HFFc6 (cell line): ENCODE measurements at places on chromosomes 3 and 15. TPM values are rescaled to one million over a fixed set of nuclear protein-coding genes. Genes with fewer than 3 reads are reported as not detected.

DNA sequence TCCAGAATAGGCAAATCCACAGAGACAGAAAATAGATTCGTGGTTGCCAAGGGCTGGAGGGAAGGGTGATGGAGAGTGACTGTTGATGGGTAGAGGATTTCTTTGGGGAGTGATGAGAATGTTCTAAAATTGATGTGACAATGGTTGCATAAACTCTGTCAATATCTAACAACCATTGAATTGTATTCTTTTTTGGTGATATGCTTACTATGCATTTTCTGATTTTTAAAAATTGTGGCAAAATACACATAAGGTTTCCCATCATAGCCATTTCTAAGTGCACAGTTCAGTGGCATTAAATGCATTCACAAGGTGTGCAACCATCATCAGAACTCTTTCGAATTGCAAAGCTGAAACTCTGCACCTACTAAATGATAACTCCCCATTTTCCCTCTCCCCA lies 44.2 kb upstream of the C3orf70 start:
- no peak for DNase-seq

GRCh38 chr3:71513081-71513480 lies 70.4 kb downstream of the FOXP1 start:
- no peak for DNase-seq

DNA sequence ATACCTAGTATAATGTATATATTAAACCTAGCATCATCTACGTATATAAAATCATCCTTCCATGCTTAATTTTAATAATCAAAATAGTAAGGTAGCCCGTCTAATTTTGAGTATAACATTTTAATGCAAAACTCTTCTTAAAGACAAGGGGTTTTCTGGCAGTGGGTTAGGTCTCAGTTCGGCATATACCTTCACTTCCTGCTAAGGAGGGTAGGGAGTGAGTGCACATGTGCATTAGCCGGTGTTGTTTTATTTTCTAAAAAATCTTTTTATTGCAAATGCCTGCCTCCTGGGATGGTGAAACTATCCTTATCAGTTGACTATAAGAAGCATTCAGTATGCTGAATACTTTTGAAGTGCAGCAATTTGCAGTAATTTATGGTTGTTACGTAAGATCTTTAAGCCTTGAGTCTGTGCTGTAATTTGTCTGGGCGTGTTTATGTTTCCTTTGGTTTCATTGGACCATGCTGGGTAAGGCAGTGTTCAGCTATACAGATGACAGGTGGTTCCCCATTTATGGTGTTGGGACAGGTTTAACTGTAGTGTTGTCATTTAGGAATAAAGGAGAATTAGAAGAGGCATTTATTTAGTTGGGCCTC lies 11.7 kb downstream of the ARHGEF26 start:
- no peak for DNase-seq

ACOX2 gene
- total RNA-seq: 8.8 to 17.0 TPM (median 13.6 TPM) in 3 replicates

DNA sequence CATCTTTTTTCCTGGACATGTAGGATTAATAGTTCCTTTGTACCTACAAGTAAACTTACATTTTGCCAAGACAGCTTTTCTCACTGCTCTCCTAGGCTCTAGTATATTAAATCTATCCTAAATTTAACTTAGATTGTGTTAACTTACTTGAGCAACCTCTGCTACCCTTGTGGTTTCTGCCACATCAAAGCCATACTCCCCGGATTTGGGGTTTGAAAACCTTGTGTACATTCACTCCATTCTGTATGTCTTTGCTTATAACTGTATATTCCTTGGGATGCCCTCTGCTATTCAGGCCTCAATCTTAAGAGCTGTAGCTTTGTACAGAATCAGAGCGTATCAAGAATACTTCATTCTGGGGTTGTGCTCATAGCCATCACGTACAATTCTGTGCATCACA lies 60.4 kb downstream of the ARIH1 start:
- DNase-seq: no peak

TLNRD1 gene
- total RNA-seq: 7.8 to 12.4 TPM (median 10.0 TPM) in 3 replicates

SEC11A gene
- 225 to 230 TPM (median 229 TPM) in 3 replicates for total RNA-seq

DNA sequence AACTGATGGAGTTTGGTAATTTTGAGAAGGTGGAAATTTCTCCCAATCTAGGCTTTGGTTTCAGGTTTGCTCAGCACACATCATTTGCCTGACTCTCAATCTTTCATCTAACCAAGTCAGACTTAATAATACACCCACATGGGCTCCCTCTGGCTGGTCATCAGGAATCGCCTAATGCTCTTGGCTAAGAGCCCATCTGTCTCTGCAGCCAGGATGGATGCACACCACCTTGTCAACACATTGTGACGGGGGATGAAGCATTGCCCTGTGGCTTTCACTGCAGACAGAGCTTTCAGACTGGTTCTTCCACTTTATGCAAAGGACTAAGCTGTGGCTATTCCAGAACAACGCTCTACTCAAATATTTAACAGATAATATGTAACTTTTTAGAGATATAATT lies 3.0 kb upstream of the HDGFL3 start:
- no peak for DNase-seq

DNA sequence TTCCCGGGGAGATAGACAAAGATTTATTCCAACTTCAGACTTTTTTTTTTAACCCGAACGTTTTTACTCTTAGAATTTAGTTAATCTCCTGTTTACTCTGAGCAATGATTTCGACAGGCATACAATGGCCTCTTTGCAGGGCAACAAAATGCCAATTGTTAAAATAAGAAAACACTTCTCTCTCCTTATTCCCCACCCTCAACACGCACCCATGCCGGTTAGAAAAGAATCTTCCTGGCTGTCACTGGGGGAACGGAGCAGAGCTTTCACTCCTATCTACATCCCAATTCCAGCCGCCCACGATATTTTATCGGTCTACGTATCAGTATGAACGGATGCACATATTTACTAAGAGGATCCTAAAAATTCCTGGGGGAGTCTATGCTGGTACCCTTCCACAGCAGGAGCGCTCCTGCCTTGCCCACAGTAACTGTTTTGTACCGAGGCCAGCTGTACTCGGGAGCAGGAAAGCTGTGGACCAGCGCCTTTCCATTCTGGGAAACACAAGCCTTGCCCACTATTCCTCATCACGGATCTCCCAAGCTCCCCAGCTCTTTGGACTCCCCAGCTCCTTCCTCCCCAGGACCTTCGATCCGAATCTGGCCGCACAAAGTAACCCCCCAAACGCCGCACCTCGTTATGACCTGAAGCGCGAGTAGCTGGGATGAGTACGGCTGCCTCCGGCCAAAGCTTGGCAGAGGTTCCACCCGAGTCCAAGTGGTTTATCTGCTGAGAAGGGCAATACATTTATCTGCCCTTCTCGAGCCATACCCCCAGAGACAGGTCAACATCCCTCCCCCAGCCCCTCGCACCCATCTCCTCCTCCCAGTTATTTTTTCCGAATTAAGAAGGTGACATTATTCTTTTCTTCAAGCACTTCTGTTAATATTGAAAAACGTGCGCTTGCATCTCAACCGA lies 2.2 kb upstream of the FOXB1 start:
- DNase-seq: no peak

TMEM108 gene
- total RNA-seq: not detected in 3 replicates

GRCh38 chr3:62065985-62066693 lies 307.2 kb downstream of the FEZF2 start:
- DNase-seq: peak; percentile 42

DNA sequence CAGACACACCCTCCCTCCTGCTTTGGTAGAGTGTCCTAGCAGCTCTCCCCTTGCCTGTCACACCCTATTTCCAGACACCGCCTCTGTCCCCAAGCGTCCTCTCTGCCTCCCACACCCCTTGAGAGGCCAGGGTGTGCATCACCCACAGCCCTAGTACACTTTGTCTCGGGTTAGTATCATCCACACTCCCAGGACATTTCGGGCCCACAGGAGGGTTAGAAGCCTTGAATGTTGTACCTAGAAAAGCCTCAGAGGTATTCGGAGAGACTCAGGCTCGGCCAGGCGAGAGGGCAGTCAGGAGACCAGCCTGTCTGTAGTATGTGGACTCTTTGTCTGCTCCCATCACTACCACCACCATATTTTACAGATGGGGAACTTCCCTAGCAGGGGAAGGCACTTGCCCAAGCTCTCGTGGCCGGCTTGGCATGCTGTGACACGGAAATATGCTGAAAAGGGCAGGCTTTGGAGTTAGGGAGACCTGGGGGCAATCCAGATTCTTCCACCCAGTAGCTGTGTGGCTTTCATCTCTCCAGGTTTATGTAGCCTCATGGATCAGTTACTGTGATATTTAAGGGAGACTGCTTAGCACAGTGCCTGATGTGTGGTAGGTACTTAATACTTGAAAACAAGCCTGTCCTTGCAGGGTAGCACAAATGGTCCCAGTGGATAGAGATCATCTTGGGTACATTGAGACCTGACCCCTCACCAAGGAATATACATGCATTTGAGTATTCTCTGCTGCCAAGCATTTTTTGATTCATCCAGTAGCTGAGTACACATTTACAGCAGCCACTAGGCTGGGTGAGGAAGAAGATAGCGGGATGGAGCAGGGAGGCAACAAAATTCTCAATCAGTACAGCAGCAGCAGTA lies 1.4 kb downstream of the TMEM43 start:
- DNase-seq: no peak

DNA sequence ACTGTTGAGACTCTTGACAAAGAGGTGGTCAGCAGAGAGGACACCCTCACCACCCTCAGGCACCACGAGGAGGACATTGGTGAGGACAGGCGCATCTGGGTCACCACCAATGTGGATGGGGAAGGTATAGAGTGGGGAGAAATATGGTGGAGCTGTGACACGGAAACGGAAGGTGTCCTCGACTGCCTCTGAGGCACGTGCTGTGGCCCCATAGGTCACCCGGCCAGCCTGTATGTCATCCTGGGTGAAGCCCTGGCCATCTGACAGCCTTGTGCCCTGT lies 24.4 kb downstream of the CSPG4 start:
- DNase-seq: no peak

MKRN2OS gene
- not detected in 3 replicates for total RNA-seq

- no peak for DNase-seq
Measured at GRCh38 chr3:177475356-177475665, 278.0 kb upstream of the TBL1XR1 start.

DNA sequence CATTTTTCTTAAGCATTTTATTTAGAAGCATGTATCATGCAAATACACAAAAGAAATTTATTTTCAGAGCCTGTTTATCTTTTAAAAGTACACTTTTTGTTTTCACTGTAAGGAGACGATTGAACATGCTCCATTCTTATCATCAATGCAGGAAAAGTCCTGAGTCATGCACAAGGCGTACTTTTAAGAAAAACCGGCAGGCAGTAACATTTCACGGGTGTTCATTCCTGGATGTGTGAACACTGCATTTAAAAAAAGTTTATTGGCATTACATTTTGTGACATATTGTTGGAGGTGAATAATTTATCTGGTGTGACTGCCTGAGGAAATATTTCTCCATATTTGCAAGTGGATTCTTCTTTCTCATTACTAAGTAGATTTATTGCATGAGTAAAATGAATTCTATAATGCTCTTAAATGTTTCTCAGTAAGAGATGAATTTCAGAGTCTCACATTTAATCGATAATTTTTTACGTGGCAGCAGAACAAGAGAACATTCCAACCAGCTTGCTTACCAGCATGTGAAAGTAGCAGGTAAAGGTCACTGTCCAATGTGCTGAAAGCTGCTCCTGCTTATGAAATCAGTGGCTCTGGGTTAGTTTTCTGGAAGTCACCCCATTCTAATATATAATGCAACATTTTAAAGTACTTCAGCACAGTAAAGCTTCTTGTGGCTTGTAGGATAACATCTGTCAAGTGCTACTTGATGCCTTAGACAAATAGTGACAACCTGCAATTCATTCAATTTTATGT lies 87.0 kb downstream of the SV2B start:
- DNase-seq: no peak

DNA sequence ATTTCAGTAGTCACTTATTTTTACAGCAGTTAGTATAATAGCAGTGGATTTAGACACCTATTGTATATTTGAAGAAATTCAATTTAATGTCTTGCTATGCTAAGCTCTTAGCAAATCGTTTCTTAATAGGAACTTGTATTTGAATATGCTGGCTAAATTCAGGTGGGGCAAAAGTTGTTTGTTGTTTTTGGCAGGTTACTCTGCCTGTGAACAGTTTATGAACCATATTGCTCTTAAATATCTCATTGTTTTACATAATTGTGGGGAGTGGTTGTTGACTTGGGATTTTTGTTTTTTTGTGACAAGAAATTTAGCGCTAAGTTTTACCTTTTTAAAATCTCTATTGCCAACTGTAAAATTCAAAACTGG lies 43.4 kb downstream of the NR2C2 start:
- DNase-seq: no peak

- peak; percentile 75 for DNase-seq
Measured at GRCh38 chr15:29668120-29668602, 154.1 kb downstream of the TJP1 start.

DNA sequence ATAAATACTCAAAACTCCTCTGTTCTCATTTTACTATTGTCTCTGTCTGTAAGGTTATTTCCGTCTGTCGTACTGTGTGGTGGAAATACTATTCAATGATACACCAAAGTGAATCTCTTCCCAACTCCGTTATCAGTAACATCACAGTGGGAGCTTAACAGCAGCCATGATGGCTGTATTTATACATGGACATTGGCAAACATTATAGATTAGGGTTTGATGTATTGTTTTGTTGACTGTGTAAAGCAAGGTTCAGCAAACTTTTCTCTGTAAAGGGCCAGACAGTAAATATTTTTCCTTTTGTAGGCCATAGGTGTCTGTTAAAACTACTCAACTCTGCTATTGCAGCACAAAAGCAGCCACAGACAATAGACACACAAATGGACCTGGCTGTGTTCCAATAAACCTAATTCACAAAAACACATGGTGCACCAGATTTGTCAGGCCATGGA lies 23.2 kb downstream of the LIPC start:
- no peak for DNase-seq

- no peak for DNase-seq
Measured at GRCh38 chr3:47747558-47747957, 34.1 kb downstream of the SMARCC1 start.

ONECUT1 gene
- 0.17 TPM in 1 of 2 replicates, not detected in the other for total RNA-seq

GRCh38 chr15:50151476-50151875 lies 30.5 kb upstream of the SLC27A2 start:
- DNase-seq: no peak

GRCh38 chr3:45667569-45667934 lies 21.6 kb upstream of the SACM1L start:
- DNase-seq: no peak

DNA sequence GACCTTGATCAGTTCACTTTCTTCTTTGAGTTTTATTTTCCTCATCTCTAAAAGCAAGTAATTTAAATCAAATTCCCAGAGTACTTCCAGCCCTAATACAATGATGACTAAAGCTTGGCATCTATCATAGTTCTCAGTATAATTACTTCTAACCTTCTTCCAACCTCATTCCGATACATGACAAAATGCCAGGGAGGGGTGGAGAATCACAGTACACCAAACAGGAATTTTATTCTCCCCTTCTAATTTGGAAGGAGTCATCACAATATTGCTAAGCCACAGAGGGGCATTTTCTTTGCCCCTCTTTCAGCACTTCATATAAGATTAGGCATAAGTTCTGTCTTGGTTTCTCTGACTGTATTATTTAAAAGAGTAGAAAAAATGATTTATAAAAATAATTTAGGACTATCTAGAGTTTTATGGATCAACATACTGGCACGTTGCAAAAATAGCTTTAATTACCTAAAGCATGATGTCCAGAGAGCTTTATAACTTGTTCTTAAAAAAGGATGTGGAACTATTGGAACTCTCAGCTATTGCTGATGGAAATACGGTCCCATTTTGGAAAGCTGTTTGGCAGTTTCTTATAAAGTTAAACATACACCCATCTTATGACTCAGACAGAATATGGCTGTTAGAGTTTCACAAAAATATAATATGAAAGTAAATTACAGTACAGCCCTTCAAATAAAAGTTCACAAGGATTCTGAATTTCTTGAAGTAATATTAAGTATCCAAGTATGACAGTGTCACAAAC lies 86.9 kb upstream of the UBE2E2 start:
- DNase-seq: no peak

- no peak for DNase-seq
Measured at GRCh38 chr3:173617490-173617889, 219.9 kb downstream of the NLGN1 start.
